Fibroblast of upper back skin (primary cell): ENCODE measurements at places on chromosomes 1 and 21.

DNA sequence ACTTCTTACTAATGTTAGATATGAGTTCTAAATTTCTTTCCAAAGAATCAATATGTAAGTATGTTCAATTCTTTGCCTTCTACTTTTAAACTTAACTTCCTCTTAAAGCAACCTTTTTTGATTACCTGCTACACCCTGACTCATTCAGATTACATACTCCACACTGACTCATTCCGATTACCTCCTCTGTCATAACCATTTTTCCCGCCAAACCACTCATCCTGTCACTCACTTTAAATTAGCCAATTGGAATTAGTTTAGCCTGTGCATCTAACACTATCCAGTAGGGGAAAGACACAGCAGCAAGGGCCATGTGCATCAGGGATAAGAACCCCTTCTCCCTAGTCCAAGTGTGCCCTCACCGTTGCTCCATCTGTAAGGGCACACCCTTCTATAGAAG lies 815.5 kb downstream of the BRINP3 start:
- no peak for DNase-seq

DNA sequence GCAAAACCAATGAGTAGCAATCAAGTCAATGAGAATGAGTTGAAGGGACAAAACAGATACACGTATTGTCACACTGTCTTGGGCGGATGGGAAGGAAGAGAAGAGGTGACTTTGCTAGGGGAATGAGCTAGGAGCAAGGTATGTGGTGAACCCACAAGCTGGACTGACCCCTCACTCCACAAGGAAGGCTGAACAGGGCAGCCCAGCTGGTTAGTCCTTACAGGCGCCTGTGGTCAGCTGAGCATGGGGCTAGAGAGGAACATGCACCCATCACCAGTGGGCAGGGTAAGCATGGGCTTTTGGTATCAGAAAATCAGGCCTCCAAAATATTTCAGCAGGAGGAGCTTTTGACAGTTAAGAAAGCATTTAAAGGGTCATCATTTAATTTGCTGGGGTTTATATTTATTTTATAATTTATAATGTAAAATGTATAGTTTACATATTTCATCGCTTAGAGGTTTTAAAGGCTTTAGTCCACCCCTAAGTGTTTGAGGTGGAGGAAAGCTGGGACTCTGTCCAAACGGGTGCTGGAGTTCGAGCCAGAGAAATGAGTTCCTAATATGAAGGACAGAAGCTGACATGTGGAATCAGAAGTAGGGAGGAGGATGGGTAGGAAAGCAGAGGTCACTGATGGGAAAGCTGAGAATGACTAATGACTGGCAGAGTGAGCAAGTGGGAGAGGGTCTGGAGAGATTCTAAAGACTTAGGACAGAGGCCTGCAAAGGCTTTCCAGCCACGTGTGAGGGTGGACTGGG lies 22.0 kb upstream of the ACBD6 start:
- DNase-seq, result no peak

- DNase-seq, result peak; percentile 69
Measured at GRCh38 chr1:206030714-206031113, 7.0 kb upstream of the CTSE start.

GRCh38 chr1:29607236-29607635 lies 370.9 kb downstream of the PTPRU start:
- DNase-seq, result no peak

DNA sequence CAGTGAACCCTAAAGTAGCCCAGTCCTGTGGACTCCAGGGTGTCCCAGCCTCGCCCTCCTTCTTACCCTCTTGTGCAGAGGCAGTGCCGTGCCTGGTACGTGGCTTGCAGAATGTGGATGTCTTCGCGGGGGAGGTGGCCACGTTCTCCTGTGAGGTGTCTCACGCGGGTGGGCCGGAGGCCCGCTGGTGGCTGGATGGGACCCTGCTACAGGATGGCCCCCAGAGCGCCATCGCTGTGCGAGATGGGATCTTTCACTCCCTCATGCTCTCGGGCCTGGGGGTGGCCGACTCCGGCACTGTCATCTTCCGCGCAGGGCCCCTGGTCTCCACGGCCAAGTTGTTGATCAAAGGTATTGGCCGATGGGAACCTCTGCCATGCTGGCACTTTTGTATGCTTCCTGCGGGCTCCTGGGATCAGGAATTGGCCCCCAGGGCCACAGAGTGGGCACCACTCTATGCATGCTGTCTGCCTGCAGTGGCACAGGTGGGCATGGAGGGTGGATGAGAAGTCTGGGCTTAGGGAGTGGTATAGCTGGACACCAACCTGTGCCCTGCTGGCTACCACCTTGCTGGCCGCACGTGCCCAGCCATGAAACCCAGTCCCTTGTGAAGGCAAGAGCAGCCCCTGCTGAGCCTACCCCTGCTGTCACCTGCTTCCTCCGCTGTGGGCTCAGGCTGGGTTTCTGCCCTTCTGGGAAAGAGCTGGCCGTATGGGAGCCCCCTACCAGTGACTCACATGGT lies 92.9 kb downstream of the TRIM11 start:
- no peak for DNase-seq

GRCh38 chr1:2982615-2983318 lies 38.5 kb upstream of the ACTRT2 start:
- no peak for DNase-seq

- DNase-seq, result no peak
Measured at GRCh38 chr1:45032837-45033236, 20.8 kb downstream of the UROD start.
